ENCODE measurements at places on chromosomes 5 and 9.

DNA sequence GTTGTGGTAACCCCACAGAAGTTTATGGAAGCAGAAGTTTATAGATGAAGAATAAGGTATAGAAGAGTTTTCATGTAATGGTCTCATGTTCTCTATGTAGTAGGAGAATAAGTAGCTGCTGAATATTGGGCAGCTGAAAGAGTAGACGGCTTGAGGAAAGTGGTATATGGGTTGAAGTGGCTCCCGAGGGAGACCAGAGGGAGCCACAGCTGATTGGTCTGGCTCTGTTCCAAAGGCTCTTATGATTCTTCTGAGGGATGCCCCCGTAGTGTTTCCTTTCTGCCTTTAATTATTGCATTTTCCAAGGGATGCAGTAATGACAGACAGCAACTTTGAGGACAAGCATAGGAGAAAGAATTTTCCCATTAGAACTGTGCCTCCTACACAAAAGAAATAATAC is 30.1 kb upstream of the TENT2 start:
- no peak for DNase-seq

GRCh38 chr5:35004200-35004599 is 43.5 kb downstream of the AGXT2 start:
- no peak for DNase-seq

DNA sequence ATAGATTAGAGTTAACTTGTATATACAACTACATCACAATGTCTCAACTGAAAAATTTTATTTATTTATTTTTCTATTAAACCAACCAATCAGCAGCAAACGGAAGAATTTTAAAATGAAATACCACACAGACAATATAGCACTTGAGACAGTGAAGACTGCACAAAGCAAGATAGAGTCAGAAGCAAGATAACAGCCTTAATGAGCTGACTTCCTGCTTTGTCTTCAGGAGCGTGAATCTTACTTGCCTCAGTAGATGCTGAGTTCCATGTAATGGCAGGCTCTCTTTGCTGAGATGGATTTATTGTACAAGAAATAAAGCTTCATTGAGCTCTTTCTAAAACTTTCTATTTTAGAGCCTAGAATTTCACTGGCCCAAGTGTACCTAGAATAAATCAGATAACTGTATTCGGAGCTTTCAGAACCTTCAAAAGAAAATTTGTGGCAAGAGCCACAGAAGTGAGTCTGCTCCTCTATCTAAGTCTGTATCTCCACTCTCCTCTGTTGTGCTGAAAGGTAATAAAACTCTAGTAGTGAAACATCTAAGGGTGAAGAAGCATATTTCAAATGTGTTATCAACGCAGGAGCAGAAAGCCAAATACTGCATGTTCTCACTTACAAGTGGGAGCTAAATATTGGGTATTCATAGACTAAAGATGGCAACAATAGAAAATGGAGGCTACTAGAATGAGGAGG is 83.3 kb upstream of the ANKRD55 start:
- no peak for DNase-seq

DNA sequence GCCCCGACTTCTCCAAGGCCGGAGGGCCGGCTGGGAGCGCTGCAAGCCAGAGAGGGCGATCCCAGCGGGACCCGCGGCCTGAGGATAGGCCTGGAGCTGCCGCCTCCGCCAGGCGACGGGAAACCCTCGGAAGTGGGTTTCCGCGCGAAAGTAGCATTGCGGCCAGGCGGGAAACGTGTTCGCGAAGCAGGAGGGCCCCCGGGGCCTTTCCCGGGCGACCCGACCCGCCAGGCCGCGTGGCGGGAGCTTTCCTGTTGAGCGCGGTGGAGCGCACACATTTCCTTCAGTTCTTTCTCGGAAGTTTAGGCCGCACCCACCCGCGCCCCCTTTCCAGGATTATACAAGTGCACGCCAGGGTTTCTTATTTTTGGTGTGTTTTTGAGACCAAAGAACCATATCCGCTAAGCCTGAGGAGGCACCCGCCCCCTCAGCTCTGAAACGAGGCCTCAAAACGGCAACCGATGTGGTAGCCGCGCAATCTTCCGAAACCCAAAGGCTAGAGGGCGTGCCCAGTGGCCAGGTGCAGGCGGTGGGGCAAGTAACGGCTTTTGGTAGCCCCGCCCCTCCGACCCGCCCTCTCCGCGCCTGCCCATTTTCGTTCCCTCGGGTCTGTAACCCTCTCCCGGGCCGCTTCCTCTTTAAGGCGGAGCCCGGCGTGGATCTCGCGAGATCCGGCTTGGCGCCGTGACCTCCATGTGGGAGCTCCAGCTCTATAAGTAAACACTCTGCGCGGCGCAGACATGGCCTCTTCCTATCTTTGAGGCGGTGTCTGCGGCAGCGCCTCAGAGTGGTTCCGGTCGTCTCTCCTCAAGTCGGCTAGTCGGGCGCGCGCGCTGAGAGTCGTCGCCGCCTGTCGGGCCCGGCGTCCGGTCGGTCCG is at the start of gene UHRF2:
UHRF2 (plus strand) TSS at position 713 of the 878 bp plus-strand sequence. CDS start 292 bp downstream, outside the sequence.
- DNase-seq, result peak; percentile 98

All from stimulated activated CD8-positive, alpha-beta memory T cell treated with anti-CD3 and anti-CD28 coated beads, Interleukin-2, amount 100 ng/mL, for 1 hour (primary cell).